ENCODE measurements at places on chromosomes 3 and 15.
A peak's percentile ranks its signal among the peaks of the same experiment; 100 is the strongest.

- DNase-seq: no peak
Observed at GRCh38 chr3:67587811-67588210, 66.6 kb downstream of the SUCLG2 start.

DNA sequence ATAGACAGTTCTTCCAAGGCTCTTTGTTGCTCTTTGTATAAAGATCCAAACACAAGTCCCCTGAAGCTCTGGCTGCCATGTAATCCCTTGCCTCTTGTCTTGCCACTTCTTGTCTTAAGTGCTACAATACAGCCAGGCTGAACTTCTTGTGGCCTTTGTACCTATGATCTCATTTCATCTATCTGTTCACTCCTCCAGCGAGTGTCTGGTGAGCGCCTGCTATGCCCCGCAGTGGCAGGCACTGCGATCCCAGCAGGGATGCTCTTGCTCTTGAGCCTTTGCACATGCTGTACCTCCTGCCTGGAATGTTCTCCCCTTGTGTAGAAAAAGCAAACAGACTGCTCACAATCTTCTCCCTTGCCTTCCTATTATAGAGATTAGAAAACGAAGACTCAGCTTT is 81.9 kb upstream of the ADPGK start:
- DNase-seq: no peak

GRCh38 chr3:115518100-115518852 is 105.0 kb upstream of the GAP43 start:
- no peak for DNase-seq

DNA sequence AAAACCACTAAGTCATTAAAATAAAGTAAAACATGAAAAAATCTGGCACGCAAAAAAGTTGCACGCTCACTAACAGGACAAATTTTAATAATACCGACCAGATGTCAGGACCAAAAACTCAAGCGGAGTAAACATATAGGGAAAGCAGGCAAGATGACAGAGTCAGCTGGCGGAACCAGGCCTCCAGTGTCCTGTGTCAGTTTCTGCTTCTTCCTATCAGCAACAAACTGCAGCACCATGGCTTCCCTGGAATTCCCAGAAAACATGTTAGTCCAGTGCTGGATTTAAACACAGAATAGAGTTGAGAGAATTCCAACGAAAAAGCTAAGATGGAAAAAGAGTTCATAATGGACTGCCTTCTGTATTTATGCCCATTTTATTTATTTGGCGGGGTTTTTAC is 169.1 kb upstream of the ARHGEF26 start:
- DNase-seq: no peak

GRCh38 chr15:28942571-28942970 is 56.8 kb downstream of the APBA2 start:
- no peak for DNase-seq

GRCh38 chr15:77542491-77543001 is 90.2 kb downstream of the LINGO1 start:
- DNase-seq: no peak

GRCh38 chr3:13022348-13023234 is 50.6 kb downstream of the IQSEC1 start:
- DNase-seq: no peak

DNA sequence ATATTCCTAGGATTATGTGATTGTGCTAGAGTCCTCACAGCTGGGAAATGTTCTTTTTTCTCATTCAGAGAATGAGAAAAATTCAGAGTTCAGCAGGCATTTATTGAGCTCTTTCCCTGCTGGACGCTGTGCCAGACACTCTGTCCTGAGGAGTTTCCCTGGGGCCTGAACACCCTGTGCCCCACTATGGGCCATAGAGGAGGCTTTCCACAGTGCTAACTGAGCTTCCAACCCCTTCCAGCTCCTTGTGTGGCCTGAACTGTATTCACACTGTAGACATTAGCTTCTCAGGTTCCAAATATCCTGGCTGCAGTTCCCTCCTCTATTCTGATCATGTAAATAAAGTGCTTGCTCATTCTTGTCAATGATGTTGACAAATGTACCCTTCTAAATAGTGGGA is 10.0 kb downstream of the ABHD2 start:
- DNase-seq: no peak

DNA sequence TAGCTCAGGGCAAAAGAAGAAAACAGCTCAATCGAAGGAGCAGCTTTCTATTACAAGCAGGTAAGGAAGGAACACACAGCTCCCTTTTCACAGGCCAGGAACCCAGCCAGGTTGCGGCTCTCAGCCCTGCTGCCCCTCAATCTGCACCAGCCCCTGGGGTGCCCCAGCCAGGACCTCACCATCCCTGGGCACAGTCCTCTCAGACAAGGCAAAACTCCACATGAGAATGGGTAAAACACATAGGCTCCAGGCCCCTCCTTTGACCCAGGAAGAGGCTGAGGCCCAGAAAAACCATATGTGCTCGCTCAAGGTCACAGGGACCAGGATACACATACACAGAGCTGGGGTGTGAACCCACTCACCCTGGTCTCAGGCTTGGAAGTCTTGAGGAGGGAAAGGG is 178.7 kb upstream of the TLE3 start:
- DNase-seq: no peak

- DNase-seq: no peak
Observed at GRCh38 chr15:81363276-81363675, 10.7 kb downstream of the TMC3 start.

DNA sequence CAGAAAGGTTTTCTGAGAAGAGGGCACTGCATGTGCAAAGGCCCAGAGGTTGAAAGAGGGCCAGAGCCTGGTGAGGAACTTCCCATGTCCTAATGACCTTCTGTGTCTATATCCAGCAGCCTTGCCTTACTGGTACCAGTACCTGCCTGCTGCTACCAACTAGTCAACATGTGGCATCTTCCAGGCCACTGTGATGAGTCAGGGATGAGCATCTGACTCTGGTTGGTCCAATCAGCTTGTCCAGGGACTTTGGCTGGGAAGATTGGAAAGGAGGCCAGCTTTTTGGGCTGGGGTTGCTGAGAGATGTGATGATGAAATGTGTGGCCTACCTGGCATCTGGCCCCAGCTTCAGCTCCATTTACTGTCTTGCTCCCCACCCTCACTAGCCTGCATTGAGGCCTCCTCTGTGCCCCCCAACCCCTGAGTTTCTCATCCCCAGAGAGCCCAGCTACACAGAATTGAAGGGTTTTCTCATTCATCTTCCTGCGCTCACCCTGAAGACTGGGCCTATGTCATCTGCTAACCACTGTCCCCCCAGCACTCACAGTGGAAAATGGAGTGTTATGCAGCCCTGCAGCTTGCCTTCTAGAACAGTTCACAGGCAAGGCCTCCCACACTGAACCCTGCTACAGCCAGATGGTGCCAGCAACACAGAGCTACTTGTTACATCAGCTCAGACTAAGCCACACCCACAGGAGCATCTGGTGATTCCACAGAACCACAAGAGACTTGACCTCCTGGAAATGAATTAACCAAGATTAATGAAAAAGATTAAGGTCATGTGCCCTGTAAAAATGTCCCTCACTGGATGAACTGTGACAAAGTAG is 1.3 kb upstream of the TWF2 start:
- DNase-seq: peak; percentile 63

DNA sequence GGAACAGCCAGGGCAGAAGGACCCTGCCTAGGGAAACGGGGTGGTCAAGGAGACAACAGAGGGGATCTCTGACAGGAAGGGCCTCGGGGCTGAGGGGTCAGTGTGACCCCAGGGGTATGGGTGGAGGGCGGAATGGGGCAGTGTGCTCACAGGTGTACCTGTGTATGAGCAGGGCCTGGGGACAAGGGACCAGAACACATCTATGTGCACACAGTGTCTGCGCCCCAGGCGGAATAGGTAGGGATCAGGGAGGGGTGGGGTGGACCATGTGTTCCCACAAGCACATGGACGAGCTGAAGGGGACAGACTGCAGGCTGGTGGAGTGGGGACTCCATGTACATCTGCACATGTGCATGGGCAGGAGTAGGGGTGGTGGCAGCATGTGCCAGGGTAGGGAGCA is 5.0 kb upstream of the TLR9 start:
- DNase-seq: no peak

- DNase-seq: no peak
Observed at GRCh38 chr3:187808527-187808895, 63.2 kb upstream of the BCL6 start.

GRCh38 chr15:51647128-51647562 is 24.6 kb upstream of the DMXL2 start:
- peak; percentile 7 for DNase-seq

DNA sequence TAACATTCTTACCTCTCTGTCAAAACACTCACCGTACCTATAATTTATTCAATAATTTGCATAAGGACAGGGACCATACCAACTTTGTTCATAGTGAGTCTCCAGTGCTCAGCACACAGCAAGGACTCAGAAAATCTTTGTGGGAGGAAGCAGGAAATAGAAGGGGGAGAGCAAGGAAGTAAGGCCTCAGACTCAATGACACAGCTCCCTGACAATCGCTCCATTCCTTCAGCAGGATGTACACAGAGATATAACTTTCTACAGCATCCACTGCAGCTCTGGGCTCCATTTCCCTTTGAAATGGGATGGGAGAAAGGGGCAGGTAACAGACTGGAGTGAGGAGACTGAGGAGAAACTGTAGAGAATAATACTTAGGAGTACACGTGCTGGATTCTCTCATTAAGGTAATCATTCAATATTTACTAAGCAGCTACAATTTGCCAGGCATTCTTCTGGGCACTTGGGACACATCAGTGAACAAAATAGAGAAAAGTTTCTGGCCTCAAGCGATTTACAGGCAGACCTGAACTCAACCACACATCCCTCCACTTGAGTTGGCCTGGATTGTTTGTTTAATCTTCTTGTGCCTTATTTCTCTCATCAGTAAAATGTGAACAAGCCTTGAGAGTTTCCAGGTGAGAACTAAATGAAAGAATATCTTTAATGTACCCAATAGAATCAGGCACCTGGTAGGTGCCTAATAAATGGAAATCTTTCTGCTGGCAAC is 330.3 kb upstream of the THBS1 start:
- no peak for DNase-seq

GRCh38 chr15:96349034-96349856 is 18.7 kb downstream of the NR2F2 start:
- DNase-seq: no peak

- no peak for DNase-seq
Observed at GRCh38 chr3:123344175-123344906, 104.5 kb downstream of the ADCY5 start.

- no peak for DNase-seq
Observed at GRCh38 chr15:47971637-47972036, 149.2 kb upstream of the SLC24A5 start.

- no peak for DNase-seq
Observed at GRCh38 chr3:66409771-66410754, 90.8 kb downstream of the LRIG1 start.

GRCh38 chr3:124256599-124256998 is 264.7 kb upstream of the ROPN1 start:
- no peak for DNase-seq

DNA sequence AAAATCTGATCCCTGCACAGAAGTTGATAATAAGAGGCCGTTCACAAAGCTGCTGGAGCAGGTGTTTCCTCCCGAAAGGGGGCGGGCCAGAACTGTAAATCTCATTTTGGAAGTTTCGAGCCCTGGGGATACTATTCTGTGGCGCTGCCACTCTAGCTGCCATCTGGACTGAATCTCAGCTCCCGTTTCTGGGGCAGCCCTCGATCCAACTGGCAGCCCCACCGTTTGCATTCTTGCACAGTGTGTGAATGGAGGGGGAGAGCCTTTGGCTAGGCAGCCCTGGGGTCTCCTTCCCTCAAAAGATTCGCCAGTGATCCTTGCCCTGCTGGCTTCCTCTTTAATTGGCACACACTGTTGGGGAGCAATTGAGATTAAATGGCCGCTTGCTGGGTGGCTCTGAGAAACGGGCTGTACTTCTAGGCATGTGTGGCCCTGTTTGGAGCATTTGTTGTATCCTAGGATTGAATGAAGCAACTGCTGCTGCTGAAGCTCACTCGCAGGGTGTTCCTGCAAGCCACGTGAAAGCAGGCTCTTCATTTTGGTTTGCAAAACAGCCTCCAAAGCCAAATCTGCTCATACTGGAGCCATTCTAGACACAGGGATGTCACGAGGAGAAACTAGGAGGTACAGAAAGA is 57.2 kb upstream of the TOPAZ1 start:
- DNase-seq: no peak

- no peak for DNase-seq
Observed at GRCh38 chr3:39188271-39189149, 3.9 kb downstream of the XIRP1 start.

- no peak for DNase-seq
Observed at GRCh38 chr15:82790321-82790720, 15.5 kb downstream of the FSD2 start.

DNA sequence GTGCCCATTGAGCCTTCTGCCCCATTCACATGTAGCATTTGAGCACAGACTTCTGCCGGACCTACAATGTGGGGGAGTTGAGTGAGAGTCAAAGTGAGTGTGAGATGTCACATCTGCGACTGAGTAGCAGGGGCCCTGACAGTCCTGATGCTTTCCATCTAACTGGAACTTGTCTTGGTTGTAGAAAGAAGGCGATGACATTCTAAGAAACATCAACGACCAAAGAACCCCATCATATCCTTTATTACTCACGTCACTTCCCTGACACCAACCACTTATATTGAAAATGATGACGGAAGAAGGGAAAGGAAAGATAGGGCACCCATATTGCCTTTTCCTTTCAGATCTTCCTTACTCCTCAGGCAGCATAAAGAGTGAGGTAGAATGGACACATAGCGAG is 30.5 kb downstream of the SMAD3 start:
- DNase-seq: no peak

DNA sequence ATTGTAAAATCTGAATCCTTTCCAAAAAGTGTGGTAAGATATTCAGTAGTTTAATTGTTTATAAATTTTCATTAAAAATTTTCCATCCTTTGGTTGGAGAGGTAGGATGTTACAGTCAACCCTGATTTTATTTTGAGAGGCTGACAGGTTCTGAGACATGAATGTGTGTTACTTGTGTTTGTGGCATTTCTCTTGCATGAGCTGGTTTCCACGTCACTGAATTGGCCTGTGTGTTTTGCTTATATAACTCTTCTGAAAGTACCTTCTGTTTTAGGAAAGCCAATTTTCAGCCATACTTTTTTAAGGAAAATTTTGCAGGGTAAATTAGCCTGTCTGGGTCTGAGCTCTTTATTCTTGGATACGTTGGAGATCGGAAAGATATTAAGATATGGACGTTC is 30.7 kb downstream of the PXYLP1 start:
- no peak for DNase-seq
